IMR-90 (cell line): ENCODE measurements at places on chromosomes 2 and 18. TPM values are rescaled to one million over a fixed set of nuclear protein-coding genes. Genes with fewer than 3 reads are reported as not detected.

GRCh38 chr2:925309-925708, 25.3 kb upstream of the SNTG2 start:
- DNase-seq, result no peak
- H3K4me1 ChIP-seq, result no peaks in the 10 kb centered on the region
- H3K27ac ChIP-seq, result no peak overlapping the region
- no peak overlapping the region for H3K4me3 ChIP-seq

- H3K4me1 ChIP-seq, result peaks cover 4% of the 10 kb centered on the region; the same call in 1 of the 2 replicates
- no peak for DNase-seq
- no peaks in the 10 kb centered on the region for H3K27me3 ChIP-seq
- no peak overlapping the region for H3K27ac ChIP-seq
- H3K4me3 ChIP-seq, result no peak overlapping the region
Observed at GRCh38 chr2:72979896-72980295, 62.6 kb downstream of the EMX1 start.

- H3K27me3 ChIP-seq, result peaks cover 5% of the 10 kb centered on the region
- H3K4me3 ChIP-seq, result no peak overlapping the region
- H3K36me3 ChIP-seq, result no peaks in the 10 kb centered on the region
- no peak overlapping the region for H3K27ac ChIP-seq
Observed at GRCh38 chr2:110869472-110870446, 137.4 kb downstream of the ACOXL start.

Gene RSAD2
- total RNA-seq, result not detected in 2 replicates

- H3K36me3 ChIP-seq, result no peaks in the 10 kb centered on the region
- no peak for DNase-seq
- H3K27ac ChIP-seq, result no peak overlapping the region
- peaks cover 5% of the 10 kb centered on the region for H3K4me1 ChIP-seq
- peak overlapping the region; percentile 79 for H3K4me3 ChIP-seq
- H3K27me3 ChIP-seq, result peaks cover 5% of the 10 kb centered on the region
Observed at GRCh38 chr18:58042826-58043490, 1.1 kb upstream of the NEDD4L start.

GRCh38 chr2:213104092-213104902, 47.1 kb downstream of the IKZF2 start:
- peak; percentile 53 for DNase-seq
- no peaks in the 10 kb centered on the region for H3K4me1 ChIP-seq
- H3K4me3 ChIP-seq, result no peak overlapping the region
- no peaks in the 10 kb centered on the region for H3K27me3 ChIP-seq

DNA sequence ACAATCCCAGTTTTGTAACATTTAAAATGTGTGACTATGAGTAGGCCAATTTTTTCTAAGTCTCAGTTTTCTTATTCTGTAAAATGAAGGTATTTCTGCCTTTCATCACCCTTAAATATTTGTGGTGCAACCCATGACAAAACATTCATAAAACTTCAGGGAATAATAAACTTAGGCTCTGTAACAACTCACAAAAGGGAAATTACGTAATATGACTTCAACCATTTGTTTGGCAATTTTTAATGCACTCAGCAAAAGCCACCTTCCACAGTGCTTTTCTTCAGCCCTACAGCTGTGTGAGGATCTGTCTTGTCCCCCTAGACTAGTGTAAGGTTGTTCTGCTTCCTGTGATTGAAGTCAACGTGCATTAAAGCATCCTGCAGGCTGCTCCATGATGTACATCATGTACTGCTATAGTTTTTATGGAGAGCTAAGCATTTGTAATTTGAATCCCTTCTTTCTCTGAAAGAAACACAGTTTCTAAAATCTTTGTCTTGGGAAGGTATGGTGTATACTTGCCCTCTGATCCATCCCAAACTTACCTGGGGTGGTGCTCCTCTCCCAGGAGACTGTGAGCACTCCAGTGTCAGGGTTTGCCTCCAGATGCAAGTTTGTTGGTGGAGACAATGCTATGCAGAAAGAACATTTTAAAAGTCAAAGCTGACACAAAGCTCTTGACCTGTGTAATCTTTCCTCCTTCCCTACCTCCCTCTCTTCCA, 39.1 kb downstream of the FN1 start:
- peak; percentile 82 for DNase-seq
- H3K27ac ChIP-seq, result peak overlapping the region; percentile 87
- peaks cover 65% of the 10 kb centered on the region for H3K36me3 ChIP-seq

Gene ACMSD
- not detected in 2 replicates for total RNA-seq

- no peak overlapping the region for H3K4me3 ChIP-seq
- peak; percentile 41 for DNase-seq
- no peaks in the 10 kb centered on the region for H3K36me3 ChIP-seq
Observed at GRCh38 chr2:226548732-226549131, 250.9 kb downstream of the IRS1 start.

DNA sequence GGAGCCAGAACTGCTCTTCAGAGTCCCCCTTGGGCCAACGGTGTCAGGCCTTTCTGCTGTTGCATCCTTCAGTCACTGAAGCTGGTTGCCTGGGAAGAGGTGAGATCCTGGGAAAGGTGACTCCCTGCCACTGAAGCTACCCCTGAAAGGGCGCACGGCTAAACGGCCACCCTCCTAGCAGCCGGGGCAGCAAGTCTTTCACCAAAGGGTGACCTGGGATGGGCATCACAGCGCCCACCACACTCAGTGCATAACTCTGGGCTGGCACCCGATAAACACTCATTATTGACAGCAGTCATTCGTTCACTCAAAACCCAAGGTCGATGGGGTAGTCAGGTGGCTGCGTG, 26.5 kb upstream of the FOSL2 start:
- H3K27ac ChIP-seq, result no peak overlapping the region
- no peaks in the 10 kb centered on the region; the same call in 1 of the 2 replicates for H3K27me3 ChIP-seq
- no peak for DNase-seq
- H3K4me1 ChIP-seq, result peaks cover 3% of the 10 kb centered on the region; the same call in 1 of the 2 replicates
- H3K4me3 ChIP-seq, result no peak overlapping the region
- no peaks in the 10 kb centered on the region for H3K36me3 ChIP-seq

Gene R3HDM1
- 5.9 and 7.8 TPM in 2 replicates for total RNA-seq

GRCh38 chr2:108998911-108999310, 9.9 kb upstream of the EDAR start:
- H3K27me3 ChIP-seq, result peaks cover 47% of the 10 kb centered on the region
- no peak overlapping the region for H3K4me3 ChIP-seq
- H3K27ac ChIP-seq, result no peak overlapping the region
- H3K4me1 ChIP-seq, result no peaks in the 10 kb centered on the region; the same call in 1 of the 2 replicates

GRCh38 chr2:209549589-209549988, 125.7 kb downstream of the MAP2 start:
- no peak overlapping the region for H3K4me3 ChIP-seq
- H3K27me3 ChIP-seq, result no peaks in the 10 kb centered on the region
- H3K36me3 ChIP-seq, result no peaks in the 10 kb centered on the region
- no peak for DNase-seq
- H3K4me1 ChIP-seq, result no peaks in the 10 kb centered on the region
- no peak overlapping the region for H3K27ac ChIP-seq

Gene KLHL41
- total RNA-seq, result 0.18 and 0.28 TPM in 2 replicates

- H3K27ac ChIP-seq, result peak overlapping the region; percentile 88
- H3K36me3 ChIP-seq, result peaks cover 69% of the 10 kb centered on the region
- H3K4me1 ChIP-seq, result peaks cover 33% of the 10 kb centered on the region
- DNase-seq, result peak; percentile 87
- H3K4me3 ChIP-seq, result no peak overlapping the region
Observed at GRCh38 chr2:237326266-237327171, 87.4 kb downstream of the COL6A3 start.

Gene TUBA3E
- total RNA-seq, result not detected in 2 replicates

DNA sequence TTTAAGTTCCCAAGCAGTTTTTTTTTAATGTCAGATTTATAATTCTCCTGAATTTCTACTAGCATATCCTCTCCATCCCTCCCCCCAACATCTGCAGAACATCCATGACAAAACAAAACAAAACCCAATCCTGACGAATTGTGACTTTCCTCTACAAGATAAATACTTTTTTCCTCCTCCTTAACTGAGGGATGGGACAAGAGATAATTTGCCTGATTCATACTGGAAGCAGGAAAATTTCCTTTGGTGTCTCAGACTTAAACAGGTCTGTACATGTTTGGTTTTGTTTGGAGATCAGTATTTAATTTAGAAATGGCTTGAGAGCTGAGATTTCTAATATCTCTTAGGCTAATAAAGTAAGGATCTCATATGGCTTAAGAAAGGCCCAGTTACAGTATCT, 2.2 kb downstream of the CAVIN2 start:
- H3K36me3 ChIP-seq, result no peaks in the 10 kb centered on the region
- peak; percentile 48 for DNase-seq
- H3K4me1 ChIP-seq, result peaks cover 17% of the 10 kb centered on the region
- no peaks in the 10 kb centered on the region for H3K27me3 ChIP-seq

Gene AQP12B
- not detected in 2 replicates for total RNA-seq

- H3K4me1 ChIP-seq, result no peaks in the 10 kb centered on the region
- peaks cover 32% of the 10 kb centered on the region for H3K27me3 ChIP-seq
- no peak for DNase-seq
- H3K4me3 ChIP-seq, result no peak overlapping the region
- no peaks in the 10 kb centered on the region for H3K36me3 ChIP-seq
Observed at GRCh38 chr2:109660046-109660860, 46.1 kb downstream of the SOWAHC start.

- no peak overlapping the region for H3K4me3 ChIP-seq
- H3K27me3 ChIP-seq, result no peaks in the 10 kb centered on the region
- no peak overlapping the region for H3K27ac ChIP-seq
- peak; percentile 51 for DNase-seq
- H3K4me1 ChIP-seq, result no peaks in the 10 kb centered on the region
Observed at GRCh38 chr2:133658020-133658903, 90.0 kb upstream of the NCKAP5 start.

Gene REG3A
- total RNA-seq, result not detected in 2 replicates

DNA sequence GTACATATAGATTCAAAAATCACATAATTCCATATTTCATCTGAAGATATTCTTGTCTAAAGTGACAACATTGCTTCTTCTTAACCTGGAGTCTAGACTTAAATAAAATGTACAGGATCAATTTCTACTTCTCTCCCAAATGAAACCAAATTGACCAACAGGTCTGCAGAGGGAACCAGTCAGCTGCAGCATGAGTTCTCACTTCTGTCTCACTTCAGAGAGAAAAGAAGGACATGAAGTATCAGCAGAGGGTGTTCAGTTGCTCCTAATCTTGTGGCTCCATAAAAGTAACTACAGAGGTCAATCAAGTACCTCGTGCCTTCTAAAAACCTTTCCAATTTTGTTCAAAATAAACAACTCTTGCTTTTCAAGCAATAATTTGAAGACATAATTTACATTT, 47.2 kb upstream of the MAP2 start:
- no peak overlapping the region for H3K27ac ChIP-seq
- H3K27me3 ChIP-seq, result no peaks in the 10 kb centered on the region
- no peaks in the 10 kb centered on the region for H3K36me3 ChIP-seq

DNA sequence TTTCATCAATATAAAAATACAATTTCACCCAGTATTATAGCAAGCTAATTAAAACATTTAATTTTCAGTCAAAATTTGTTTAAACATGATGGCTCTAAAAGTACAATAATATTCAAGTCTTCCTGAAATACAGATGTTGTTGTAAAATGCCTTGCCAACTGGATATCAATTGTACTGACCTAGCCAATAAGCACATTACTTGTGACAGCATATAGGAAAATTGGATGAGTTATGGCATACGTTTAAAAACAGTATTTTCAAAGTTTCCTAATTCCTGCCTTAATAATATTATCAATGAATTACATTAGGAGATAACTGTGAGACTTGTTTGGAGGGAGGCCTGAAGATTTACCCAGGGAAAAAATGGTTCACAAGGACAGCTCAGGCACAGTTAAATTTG, 336.9 kb upstream of the CDH20 start:
- H3K27ac ChIP-seq, result no peak overlapping the region
- no peaks in the 10 kb centered on the region for H3K27me3 ChIP-seq
- no peak overlapping the region for H3K4me3 ChIP-seq
- DNase-seq, result no peak

GRCh38 chr18:59061914-59062642, 77.6 kb upstream of the SEC11C start:
- no peaks in the 10 kb centered on the region for H3K4me1 ChIP-seq
- H3K36me3 ChIP-seq, result no peaks in the 10 kb centered on the region
- no peak overlapping the region for H3K27ac ChIP-seq
- H3K27me3 ChIP-seq, result no peaks in the 10 kb centered on the region; the same call in 1 of the 2 replicates
- DNase-seq, result no peak

Gene XDH
- 0.83 and 1.1 TPM in 2 replicates for total RNA-seq

Gene CPSF3
- total RNA-seq, result 64.5 and 72.8 TPM in 2 replicates

DNA sequence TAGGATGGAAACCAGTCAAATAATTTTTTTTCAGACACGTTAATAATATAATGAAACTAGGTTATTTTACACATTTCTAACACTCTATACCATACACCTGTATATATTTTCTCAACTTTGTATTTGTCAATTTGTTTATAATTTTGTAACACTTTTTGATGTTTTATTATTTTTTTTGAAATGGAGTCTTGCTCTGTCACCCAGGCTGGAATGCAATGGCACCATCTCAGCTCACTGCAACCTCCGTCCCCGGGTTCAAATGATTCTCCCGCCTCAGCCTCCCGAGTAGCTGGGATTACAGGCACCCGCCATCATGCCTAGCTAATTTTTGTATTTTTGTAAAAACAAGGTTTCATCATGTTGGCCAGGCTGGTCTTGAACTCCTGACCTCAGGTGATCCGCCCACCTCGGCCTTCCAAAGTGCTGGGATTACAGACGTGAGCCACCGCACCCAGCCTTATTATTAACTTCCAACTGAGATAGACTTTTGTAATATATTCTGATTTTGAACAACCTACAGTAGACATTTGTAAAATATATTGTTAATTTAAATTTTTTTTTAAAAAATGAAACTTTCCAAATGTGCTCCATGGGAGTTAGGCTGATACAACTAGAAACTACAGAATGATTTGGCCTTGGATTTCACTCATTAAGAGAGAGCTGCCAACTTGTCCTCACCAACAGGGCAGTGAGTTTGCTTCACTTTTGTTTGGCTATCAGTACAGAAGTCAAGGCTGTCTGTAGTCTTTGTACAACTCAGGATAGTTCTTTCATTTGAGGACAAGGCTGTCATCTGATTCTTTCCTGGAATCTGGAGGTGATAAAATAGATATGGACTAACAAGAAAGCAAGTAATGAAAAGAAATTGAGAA, 33.9 kb upstream of the COBLL1 start:
- DNase-seq, result no peak
- H3K4me3 ChIP-seq, result no peak overlapping the region
- peaks cover 2% of the 10 kb centered on the region; the same call in 1 of the 2 replicates for H3K27me3 ChIP-seq
- H3K27ac ChIP-seq, result no peak overlapping the region

DNA sequence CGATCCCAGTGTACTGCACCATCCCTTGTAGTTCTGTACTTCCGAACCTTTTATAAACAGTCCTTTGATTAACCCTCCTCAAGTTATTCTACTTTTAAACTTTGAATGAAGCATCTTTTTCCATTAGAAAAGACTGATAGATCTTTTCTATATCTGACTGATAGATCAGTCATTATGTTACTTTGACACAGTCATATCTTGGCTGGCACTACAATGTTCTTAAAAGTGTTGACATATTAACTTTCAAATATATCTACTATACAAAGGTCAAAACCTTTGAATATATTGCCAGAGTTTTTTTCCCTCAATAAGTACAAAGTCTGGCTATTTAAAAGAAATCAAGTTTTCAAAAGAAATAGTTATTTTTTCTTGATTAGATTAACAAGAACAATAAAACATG, 35.4 kb upstream of the NABP1 start:
- no peak for DNase-seq
- H3K27ac ChIP-seq, result no peak overlapping the region
- no peak overlapping the region for H3K4me3 ChIP-seq
- H3K27me3 ChIP-seq, result no peaks in the 10 kb centered on the region

- no peak overlapping the region for H3K4me3 ChIP-seq
- no peak for DNase-seq
- H3K36me3 ChIP-seq, result no peaks in the 10 kb centered on the region
- no peaks in the 10 kb centered on the region for H3K27me3 ChIP-seq
- H3K4me1 ChIP-seq, result peaks cover 11% of the 10 kb centered on the region
Observed at GRCh38 chr2:109150559-109150958, 21.6 kb downstream of the SH3RF3 start.

Gene UGT1A1
- total RNA-seq, result not detected in 2 replicates
